ENCODE measurements at places on chromosomes 1 and 21.

DNA sequence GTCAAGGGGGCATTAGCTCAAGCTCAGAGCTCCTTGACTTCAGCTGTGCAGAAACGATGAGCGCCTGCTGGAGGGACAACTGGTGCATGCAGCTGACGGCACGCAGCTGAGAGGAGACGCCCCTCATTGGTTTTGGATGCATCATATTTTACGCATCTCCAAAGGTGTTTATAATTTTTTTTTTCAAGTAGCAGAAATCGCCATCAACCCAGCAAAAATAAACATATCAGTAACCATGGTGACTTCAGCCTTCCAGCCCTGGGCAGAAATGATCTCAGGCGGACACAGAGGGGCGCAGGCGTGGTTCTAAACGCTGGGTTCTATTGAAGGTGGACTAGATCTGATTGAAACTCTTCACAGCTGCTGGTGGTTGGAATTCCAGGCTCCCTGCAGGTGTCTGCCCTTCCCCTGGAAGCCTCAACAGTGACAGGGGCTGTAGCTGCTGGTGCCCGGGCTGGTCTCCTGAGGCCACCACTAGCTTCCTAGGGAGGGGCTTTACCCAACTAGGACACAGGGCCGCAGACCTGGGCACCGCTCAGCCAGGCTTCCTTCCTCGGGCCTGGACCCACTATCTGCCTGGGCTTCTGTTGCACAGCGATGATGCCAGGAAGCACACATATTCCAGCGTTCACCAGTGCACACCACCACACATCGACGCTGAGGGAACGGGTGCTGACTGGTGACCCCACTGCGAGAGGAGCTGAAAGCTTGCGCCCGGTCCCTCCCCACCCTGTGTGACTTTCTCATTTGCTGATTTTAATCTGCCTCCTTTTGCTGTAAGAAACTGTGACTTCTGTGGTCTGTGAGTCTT lies 63.7 kb upstream of the ABCG1 start:
- no peak for DNase-seq

DNA sequence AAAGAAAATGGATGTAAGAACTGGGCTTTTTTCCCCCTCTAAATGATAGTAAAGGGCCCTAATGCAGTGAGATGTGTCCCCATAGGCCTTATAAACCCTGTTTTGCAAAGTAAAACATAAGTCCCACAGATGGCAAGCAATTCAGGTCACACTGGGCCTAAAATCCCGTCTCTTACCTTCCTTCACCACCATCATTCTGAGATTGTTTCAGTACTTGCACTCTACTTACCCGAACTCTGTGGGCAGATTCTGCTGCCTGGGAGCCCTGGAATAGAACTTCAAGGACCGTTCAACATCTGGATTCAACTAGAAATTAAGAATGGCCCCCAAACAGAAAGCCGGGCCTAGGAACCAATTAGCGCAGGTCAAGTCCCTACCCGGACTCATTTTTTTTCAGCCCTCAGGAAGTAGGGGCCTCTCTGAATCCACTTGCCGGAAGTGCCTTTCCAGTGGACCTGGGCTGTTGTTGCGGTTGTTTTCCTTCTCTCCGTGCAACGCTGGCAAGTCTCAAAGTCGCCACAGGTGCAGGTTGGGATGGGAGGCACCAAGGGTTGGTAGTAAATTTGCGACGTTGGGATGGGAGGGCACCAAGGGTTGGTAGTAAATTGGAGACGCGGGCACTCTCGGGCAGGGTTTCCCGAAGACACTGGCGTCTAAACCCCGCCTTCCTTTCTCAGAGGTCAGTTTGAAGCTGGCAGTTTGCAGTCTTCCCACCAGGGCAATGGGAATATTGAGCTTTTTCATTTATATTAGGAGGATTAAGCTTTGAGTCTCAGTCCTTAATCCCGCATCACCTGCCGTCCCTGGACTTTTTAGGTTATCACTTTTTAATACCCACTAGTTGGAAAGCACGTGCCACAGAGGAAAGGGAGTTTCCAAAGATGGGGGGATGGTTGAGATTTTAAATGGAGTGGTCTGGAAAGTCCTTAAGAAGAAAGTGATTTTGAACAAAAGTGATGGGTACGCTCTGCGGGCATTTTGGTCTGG lies at the start of gene TMEM69:
Gene TMEM69 (plus strand): TSS at position 428 of the 987 bp plus-strand sequence. CDS start 2,888 bp downstream, outside the sequence.
- peak; percentile 78 for DNase-seq

DNA sequence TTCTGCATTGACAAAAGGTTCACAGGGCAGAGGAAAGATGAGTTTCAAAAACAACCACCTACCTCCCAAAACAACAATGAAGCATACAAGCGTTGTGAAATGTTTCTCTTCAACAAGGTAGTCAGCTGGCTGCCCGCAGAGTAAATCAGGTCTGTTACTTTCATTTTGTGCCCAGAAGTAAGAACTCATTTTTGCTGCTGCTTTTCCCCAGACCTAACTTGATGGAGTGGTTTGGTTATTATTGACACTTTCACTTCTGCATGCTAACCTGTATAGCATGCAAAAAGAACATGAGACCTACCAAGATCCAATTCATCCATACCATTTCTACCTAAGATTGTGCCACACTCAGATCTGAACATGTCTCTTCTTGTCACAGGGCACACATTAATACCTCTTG lies 1.3 kb downstream of the SLC9C2 start:
- DNase-seq, result peak; percentile 15

- DNase-seq, result peak; percentile 31
Observed at GRCh38 chr1:151945725-151946722, 36.7 kb upstream of the THEM4 start.

GRCh38 chr1:54545916-54546635 lies 2.0 kb upstream of the ACOT11 start:
- no peak for DNase-seq

- DNase-seq, result no peak
Observed at GRCh38 chr1:239912471-239912870, 179.2 kb upstream of the FMN2 start.

GRCh38 chr1:37776946-37777516 lies 12.1 kb upstream of the EPHA10 start:
- peak; percentile 42 for DNase-seq

DNA sequence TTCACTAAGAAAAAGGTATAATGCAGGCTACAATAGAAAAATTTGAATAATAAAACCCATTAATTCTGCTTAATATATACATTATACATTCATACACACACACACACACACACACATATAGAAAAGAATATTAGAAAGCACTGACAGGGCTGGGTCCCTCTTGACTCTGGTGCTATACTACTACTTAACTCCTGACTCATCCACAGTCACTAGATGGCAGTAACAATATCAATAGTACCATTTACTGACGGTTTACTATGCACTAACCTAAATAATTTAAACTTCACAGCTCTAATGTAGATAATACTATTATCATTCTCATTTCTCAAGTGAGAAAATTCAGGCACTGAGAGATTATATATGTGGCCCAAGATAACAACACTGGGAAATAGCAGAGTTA lies 87.5 kb downstream of the COP1 start:
- DNase-seq, result peak; percentile 11

DNA sequence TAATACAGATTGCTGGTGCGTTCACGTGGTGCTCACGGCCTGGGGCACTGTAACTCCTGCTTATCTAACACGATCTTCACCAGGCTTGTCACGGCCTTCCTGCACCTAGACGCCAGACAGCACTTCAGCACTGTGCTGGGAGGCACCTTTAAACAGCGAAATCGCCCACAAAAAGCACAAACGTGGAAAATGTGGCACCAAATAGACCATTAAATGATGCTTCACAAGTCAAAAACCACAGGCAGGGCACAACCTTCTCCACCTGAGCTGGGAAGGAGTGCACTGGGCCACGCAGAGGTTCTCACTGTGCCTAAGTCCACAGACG lies 20.0 kb downstream of the IBA57 start:
- DNase-seq, result no peak

DNA sequence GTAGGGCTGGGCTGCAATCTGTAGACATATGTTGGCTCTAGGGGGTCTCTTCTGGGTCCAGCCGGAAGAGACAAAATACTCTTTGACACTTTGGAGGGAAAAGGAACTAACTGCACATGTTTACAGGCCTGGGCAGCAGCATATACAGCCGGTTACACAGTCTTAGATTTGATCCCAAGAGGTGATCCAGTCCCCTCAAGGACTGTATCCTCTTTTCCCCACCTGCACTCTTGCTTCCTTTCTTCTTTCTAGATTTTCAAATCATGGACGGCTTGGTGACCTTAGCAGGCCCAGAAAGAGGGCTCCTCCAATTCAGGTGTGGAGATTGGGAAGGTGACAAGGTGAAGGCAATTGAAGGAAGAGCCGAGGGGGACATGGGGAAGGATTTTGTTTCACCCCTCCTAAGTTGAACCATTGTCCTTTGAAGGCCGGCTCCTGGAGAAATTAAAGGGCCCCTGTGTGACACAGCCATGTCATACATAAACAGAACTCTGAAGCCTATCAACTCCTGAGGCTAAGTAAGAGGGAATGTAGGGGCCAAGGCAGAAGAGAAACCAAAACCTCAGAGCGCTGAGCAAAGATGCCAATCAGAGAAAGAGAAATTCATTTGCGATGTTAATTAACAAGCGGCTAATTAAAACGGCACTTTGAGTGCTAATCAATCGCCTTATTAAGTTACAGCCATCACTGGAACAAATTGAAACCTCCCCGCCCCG lies 5.9 kb upstream of the BARHL2 start:
- DNase-seq, result no peak

- DNase-seq, result no peak
Observed at GRCh38 chr1:236168716-236169429, 26.5 kb downstream of the GPR137B start.

GRCh38 chr1:41100170-41100569 lies 78.6 kb upstream of the SLFNL1 start:
- no peak for DNase-seq

DNA sequence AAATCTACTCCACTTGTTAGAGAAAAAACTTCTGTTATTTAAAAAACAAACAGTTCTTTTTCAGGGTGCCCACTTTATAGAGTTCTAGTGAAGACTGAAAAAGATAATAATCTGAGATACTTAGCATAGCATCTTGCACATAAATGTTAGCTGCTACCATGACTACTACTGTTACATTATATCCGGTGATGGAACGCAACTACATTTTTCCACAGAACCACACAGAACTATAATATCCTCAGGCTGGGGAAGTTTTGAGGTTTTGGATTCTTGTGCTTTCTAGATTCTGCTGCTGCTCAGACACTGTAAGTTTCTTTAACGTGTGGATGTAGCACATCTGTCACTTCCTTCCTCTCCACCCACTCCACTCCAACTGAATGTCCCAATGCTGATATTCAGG lies 110.3 kb downstream of the PTPN14 start:
- DNase-seq, result no peak

GRCh38 chr1:25674807-25675084 lies 58.2 kb downstream of the MAN1C1 start:
- DNase-seq, result no peak

DNA sequence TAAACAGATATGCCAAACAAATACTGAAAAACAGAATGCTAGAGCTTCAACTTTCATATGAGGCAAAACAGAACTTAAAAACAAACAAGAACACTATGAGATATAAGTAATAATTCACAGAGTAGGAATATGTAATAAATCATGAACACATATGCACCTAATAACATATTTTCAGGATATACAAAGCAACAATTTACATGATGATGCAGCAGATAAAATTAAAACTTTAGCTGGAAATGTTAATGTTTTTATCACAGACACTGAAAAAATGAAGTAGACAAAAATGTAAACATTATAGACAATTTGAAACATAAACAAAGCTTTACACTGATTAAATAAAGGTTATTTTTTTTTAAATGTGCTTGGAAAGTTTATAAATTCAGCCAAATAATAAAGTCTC lies 443.1 kb upstream of the NFIA start:
- DNase-seq, result no peak

GRCh38 chr1:63795455-63795854 lies 21.6 kb downstream of the ROR1 start:
- DNase-seq, result no peak

GRCh38 chr1:4019606-4020331 lies 119.7 kb upstream of the C1orf174 start:
- no peak for DNase-seq

DNA sequence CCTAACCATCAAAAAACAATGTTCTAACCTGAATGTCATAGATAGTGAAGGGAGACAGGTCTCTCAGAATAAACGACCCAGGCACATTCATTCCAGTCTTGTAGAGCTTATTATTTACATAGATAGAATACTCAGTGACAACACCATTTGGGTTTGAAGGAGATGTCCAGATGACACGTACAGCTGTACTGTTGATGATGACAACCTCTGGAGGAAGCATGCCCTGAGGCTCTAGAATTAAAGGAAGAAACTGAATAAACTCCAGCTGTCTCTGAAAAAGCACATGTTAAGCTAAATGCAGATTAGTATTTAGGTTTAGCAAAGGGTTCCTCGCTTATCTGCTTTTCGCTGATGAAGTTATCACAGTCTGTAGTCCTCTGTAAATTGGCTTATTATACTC lies 277.2 kb downstream of the KCTD3 start:
- no peak for DNase-seq

GRCh38 chr21:30146558-30147282 lies 19.9 kb downstream of the CLDN17 start:
- DNase-seq, result no peak

DNA sequence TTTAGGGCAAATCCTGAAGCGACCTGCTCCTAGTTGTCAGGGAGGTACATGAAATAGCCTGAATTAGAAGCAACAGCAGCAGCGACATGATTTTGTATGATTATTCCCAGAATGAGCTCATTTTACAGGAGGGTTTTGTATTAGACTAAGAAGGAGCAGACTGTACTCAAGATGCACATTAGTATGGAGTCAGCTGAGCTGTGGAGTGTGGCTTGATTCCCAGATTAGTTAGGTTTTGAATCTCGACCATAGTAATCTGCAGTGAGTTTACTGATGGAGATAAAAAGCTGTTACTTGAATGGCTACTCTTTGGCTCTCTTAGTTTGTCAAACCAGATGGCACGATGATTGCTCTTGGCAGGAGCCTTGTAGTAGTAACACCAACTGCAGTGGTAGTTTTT lies 143.1 kb downstream of the PHTF1 start:
- no peak for DNase-seq

- no peak for DNase-seq
Observed at GRCh38 chr21:43273016-43273707, 104.4 kb downstream of the CRYAA start.

GRCh38 chr1:84972377-84972987 lies 24.4 kb downstream of the MCOLN2 start:
- no peak for DNase-seq

DNA sequence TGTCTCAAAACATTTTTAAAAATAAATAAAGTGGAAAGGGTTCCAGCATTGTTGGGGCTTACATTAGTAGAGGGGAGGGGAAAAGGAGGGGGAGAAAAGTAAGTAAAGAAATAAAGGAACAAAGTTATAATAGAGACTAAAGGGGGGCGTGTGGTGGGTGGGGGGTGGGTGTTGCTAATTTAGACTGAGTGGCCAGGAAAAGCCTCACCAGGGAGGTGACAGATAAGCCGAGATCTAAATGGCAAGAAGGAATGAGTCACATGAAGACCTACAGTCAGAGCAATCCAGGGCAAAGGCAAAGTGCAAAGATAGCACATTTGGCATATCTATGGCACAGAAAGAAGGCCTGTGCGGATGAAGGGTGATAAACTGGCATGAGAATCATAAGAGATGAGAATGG lies 7.5 kb downstream of the MPL start:
- no peak for DNase-seq

GRCh38 chr21:29159842-29160241 lies 29.4 kb downstream of the MAP3K7CL start:
- DNase-seq, result no peak
